Hepatic stellate cell (primary cell): ENCODE measurements at places on chromosomes 2 and 18.
A peak's percentile ranks its signal among the peaks of the same experiment; 100 is the strongest.

GRCh38 chr2:221513232-221513631, 58.9 kb downstream of the EPHA4 start:
- no peak for DNase-seq

DNA sequence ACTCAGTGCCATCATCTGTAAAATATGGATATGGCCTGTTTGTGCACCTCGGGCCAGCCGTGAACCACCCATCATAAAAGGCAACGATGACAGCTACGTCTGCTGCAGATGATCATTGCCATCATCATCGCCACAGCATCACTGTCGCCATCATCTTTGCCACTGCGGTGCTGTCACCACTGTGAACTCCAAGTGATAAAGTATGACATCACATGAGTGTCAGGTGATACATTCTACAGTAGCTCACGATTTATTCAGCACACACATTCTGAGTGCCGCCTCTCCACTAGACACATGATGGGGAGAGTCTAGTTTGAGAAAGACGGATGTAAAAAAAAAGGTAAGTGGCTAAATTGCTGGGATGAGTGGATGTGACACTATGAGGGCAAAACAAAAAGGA, 755.4 kb upstream of the RAB6C start:
- DNase-seq, result no peak

GRCh38 chr2:138121666-138122661, 157.7 kb downstream of the HNMT start:
- DNase-seq, result no peak

DNA sequence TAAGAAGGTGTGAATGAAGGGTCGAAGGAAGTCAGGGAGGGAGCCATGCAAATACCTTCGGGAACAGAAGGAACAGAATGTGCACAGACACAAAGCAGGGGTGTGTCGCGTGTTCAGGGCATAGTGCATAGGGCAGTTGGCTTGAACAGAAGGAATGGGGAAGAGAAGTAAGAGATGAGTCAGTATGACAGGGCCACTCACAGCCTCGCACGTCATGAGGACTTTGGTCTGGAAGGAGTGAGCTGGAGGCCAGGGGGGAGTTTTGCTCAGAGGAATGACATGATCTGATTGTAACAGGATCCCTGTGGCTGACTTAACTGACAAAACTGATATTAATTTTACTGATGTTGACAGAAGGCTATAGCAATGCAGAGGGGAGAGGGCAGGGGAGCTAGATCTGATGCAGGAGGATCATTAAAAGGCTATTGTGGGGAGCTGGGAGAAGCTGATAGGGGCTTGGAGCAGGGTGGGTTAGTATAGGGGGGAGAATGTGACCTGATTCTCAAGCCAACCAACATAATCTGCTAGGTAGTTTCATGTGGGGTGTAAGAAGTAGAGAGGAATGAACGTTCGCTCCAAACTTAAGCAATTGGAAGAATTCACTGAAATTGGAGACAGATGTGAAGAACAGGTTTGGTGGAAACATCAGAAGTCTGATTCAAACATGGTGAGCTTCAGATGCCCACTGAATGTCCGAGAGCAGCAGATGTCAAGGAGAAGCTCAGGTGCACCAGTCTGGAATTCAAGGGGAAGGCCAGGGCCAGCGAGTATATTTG, 60.4 kb upstream of the COPS8 start:
- DNase-seq, result peak; percentile 41

DNA sequence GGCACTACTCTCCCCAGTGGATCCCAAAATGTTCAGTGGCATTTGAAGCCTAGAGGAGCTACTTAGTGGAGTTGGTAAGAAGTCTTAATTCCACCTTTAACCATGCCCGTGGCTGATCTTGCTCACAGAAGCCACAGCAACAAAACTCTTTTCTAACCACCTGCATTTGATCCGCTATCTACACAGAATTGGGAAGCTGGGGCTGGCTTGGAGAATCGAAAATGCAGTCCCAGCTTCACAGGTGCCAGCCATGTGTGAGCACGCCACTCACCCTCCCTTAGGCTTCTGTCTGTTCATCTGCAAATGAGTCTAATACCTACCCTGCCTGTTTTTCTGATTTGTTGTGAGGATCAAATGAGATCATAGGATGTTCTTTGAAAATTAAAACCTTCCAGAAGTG, 182.6 kb downstream of the BCL11A start:
- DNase-seq, result no peak

GRCh38 chr18:70469916-70470315, 181.1 kb downstream of the SOCS6 start:
- no peak for DNase-seq

DNA sequence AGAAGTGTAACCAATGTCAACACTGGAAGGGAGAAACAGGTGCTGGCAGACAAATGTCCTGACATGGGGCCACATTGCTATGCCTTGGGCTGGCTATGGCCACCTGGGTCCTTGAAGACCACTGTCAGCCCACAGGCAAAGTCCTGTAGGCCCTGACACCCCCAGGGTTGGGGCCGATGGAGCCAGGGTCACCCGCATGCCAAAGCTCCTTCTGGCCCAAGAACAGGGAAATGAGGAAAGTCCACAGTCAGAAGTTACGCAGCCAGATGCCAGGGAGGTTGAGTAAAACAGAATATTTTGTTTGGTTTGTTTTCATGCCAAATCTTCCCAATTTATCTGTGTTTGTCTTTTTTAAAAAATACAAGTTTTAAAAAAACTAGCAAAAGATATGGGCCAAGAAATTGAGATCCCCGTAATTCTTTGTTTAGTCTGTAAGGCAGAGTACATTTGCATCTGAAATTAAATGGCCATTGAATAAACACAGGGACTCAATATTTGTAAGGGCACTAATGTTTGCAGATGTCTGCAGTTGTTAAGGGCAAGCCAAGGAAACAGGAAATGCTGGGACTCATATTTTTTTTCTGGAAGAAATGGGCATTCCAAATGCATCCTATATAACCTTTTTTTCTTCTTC, 186.4 kb downstream of the FAM210A start:
- no peak for DNase-seq

- no peak for DNase-seq
Observed at GRCh38 chr2:84808279-84808678, 72.6 kb downstream of the TRABD2A start.

DNA sequence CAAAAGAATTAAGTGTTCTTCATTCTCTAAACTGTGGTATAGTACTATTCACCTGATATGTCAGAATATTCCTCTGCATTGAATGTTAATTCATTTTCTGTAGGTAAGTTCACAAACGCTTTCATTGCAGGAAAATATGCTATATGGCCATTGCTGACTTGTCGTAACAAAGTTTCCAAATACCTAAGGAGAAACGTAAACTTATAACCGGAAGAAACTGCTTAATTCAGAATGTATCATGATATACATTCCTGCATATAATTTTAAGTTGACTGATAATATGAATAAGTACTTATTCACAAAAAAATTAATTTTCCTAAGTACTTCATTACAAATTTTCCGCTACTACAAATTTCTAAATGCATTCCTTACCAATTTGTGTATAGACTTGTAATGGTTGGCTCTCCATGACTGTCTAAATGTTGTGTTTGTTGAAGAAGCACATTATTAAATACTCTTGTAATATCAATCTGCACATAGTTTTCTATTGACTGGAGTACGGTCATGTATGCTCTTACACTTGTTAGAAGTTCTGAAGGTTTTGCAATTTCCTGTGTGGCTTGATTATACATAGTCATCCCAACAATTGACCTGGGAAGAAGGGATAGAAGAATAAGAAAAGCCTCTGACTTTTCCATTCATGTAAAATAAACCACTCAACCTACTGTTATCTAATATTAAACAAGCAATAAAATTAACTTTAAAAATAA, 85.4 kb downstream of the NCKAP1 start:
- peak; percentile 6 for DNase-seq

DNA sequence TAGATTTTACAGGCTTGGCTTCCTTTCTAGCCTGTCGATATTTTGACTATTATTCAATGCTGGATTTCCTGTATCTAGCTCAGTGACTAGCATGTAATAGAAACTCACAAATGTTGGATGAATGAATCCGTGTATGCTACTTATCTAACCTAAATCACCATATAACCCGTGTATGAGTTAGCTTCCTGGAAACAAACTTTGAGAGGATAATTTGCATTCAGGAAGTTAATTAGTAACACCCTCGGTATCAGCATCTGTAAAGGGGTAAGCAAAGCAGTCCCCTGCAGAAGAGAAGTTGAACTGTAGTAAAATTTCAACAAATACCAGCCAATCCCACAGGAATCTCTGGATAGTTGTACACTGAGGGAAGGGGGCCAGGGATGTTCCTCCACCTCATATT, 269.4 kb upstream of the LRATD1 start:
- DNase-seq, result no peak

- DNase-seq, result no peak
Observed at GRCh38 chr18:56568986-56569385, 69.4 kb downstream of the TXNL1 start.
